CD4-positive, alpha-beta T cell treated with Interleukin-6 for 4 hours (primary cell): ENCODE measurements at places on chromosomes 1 and 21.
A peak's percentile ranks its signal among the peaks of the same experiment; 100 is the strongest.

GRCh38 chr21:17469727-17470126 lies 43.1 kb upstream of the CXADR start:
- no peak for DNase-seq

GRCh38 chr1:248858096-248858890 lies 592 bp downstream of the ZNF692 start:
- DNase-seq = peak; percentile 39

DNA sequence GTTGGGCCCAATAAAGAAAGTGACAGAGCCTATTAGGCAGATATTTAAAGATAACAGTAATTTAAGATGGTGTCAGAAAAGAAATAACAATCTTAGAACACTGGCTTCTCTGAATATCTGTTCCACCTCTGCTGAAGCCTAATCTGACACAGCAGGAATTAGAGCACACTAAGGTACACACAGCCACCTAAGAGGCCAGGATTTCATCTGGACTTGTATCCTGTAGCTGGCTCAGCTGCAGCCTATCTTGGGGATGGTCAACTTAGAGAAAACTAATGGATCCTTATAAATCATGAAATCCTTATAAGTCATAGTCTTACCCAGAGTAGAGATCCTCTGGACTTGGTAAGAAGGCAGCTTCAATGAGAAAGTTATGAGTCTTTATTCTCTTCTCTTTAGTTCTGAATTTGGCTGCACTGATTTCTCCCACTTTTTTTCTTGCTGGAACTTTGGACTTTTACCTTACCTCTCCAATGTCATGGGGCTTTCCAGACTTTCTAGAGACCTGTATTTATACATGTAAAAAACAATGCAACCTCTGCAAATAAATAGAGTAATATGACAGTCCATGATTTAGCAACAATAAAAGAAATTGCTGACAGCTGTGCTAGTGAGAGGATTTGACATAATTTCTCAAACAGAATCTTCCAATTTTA lies at the start of gene GBP7:
GBP7 (minus strand) TSS at position 403 of the 656 bp plus-strand sequence. CDS start 4,068 bp downstream, outside the sequence.
- DNase-seq = no peak

DNA sequence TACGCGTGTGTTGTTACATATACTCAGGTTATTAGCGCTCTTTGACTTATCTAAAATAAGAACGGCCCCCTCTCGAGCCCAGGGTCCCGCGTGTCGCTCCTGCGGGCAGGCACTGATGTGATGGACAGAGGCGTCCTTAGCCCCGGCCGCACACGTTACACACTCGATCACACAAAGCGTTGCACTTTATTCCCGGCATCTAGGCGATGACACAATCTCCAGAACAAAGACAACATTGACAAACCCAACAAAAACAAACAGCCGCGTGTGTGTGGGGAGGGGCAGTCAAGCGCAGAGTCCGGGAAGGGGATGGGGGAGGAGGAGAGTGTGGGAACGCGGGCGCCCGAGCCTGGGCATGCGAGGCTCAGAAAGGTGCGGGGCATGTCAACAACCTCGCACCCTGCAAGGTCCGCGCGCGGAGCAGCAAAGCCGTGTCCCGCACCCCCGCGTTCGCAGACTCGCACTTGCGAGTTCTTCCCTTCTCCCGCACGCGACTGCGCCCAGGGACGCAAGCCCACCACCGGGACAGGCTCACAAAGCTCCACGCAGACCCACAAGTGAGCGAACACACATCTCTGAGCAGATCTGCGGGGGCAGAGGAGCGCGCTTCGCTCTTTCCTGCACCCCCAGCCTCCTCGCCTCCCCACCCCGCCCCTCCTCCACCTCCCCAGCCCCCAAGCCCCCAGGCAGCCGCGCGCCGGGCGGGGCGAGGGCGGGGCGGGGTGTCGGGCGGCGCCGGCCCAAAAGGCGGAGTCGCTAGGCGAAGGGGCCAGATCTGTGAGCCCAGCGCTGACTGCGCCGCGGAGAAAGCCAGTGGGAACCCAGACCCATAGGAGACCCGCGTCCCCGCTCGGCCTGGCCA lies at the start of gene EFNA1:
EFNA1 (plus strand) TSS at position 772 of the 862 bp plus-strand sequence. CDS start 102 bp downstream, outside the sequence.
- peak; percentile 61 for DNase-seq

- no peak for DNase-seq
Observed at GRCh38 chr1:65431111-65431705, 10.7 kb downstream of the LEPR start.

DNA sequence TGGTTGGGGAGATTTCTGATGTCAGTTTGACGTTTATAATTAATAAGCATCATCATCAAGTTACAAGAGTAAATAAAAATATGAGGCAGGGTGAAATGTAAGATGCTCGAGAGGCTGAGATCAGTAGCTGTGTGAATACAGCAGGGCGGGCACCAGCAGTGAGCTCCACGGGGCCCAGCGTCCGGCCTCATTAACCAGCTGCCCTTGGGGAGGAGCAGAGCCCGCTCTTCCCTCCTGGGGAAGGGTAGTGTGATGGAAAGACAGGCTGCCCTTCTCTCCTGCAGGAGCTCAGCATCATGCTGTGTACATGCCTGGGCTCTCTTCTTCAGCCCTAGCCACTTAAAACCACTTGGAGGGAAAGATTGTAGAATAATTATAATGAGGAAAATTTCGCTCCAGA lies 23.4 kb downstream of the PDE9A start:
- DNase-seq = no peak

GRCh38 chr1:203080456-203080855 lies 5.4 kb downstream of the MYOG start:
- DNase-seq = no peak

DNA sequence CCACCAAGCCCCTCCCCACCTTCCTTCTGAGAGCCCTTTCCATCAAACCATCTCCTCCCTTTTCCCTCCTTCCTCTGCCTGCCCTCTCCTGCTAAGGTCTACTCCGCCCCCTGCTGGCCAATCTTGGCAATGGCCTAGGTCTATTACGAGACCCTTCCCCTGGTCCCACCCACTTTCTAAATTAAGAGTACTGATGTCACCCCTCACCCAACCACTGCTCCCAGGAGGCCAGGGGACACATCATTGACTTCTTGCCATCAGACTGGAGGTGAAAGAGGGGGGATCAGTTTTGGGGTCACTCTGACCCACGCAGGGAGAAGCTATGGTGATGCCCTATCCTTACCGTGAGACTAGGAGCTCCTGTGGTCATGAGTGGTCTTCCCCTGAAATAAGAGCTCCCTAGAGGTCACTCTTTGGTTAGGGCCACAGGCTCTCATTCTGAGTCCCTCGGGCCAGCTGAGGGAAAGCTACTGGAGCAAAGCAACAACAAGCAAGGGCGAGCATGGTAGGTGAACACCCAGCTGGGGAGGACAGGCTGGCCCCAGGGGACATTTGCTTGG lies 34.6 kb upstream of the S100A7 start:
- peak; percentile 79 for DNase-seq

- DNase-seq = no peak
Observed at GRCh38 chr1:215631040-215631439, 63.9 kb downstream of the KCTD3 start.

GRCh38 chr1:16677552-16678431 lies 11.0 kb upstream of the RNU1-3 start:
- peak; percentile 42 for DNase-seq

DNA sequence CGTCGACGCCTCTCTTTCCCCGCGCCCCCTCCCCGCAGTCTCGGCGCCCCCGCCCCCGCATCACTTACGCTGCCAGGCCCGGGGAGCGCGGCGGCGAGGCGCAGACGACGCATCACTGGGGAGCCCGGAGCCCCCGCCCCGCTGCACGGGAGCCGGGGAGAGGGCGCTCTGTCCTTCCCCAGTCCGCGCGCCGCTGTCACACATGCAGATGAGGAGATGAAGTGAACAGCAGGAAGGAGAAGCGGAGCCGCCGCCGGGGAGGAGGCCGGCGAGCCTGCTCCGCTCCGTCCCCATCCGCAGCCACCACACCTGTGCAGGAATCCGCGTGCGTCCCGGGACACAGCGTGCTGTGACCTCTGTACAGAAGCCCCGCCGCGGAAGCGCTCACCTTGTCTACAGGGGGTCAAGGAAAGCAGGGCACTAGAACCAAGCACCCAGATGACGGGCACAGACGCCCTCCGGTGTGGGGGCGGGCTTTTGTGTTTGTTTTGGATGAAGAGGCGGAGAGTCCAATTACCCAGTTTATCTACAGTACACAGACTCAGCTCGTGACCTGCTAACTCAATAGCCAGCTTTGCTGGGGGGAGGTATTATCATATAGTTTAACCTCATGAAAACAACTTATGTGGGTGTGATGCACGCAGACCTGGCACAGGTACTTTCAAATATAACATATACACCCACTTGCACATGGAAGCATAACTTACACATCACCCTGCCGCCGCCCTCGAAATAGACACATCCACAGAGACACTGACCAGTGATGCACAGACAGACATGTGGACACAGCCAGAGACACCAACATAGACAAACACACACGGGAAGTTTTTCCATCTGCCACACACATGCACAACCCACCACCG lies 12.4 kb downstream of the KLHDC8A start:
- peak; percentile 60 for DNase-seq

GRCh38 chr1:109927911-109928321 lies 17.3 kb downstream of the CSF1 start:
- DNase-seq = no peak

DNA sequence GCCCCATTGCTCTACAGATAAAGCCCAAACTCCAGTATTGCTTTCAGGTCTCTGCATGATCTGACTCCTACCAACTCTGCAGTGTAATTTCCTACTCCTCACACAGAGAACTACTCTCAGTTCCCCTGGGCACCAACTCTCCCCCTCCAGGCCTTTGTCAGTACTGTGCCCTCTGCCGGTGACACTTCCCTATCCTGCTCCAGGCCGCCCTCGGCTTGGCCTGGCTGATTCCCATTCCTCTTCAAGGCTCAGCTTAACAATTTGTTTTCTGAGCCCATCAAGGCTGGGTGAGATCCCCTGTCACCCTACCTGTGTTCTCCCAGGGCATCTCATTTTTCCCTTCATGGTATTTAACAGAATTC lies 2.6 kb downstream of the SLAMF8 start:
- no peak for DNase-seq

DNA sequence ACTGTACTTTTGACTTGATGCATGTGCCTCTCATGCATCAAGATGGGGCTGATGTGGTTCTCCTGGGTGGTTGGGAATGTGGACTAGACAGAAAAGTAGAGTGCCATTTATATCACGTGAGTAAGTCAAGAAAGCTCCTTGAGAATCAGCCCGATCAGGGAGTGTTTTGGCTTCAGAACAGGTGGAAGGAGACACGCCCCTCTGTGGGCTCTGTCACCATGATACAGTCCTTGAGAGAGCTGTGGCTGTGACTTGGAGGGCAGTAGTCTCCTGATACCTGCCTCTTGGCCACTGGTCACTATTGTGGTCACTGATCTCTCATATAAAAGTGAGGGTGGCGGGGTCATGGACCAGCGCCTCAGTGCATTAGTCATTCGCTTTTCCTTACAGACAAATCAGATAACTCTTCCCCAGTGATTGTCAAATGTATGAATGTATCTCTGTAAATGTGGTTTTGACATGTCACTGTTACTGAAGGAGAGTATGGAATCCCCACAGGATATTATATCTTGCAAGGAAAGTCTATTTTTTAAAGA lies 8.9 kb upstream of the C4BPB start:
- no peak for DNase-seq

DNA sequence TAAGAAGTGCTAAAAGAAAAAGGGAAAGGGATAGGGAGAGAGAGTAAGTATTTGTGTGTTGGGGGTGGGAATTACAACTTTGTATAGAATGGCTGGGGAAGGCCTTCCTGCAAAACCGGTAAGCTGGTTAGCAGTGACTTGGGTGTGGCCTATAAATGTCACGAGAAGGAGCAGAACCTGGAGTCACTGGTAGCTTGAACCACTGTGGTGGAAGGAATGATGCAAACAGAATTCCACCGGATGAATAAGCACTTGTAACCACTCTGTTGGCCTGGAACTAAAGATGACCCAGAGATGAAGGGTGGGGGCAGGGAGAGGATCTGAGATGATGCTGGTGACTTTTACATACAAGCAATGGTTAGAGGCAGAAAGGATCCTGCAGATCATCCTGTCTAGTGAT lies 8.9 kb downstream of the XKR8 start:
- DNase-seq = no peak

DNA sequence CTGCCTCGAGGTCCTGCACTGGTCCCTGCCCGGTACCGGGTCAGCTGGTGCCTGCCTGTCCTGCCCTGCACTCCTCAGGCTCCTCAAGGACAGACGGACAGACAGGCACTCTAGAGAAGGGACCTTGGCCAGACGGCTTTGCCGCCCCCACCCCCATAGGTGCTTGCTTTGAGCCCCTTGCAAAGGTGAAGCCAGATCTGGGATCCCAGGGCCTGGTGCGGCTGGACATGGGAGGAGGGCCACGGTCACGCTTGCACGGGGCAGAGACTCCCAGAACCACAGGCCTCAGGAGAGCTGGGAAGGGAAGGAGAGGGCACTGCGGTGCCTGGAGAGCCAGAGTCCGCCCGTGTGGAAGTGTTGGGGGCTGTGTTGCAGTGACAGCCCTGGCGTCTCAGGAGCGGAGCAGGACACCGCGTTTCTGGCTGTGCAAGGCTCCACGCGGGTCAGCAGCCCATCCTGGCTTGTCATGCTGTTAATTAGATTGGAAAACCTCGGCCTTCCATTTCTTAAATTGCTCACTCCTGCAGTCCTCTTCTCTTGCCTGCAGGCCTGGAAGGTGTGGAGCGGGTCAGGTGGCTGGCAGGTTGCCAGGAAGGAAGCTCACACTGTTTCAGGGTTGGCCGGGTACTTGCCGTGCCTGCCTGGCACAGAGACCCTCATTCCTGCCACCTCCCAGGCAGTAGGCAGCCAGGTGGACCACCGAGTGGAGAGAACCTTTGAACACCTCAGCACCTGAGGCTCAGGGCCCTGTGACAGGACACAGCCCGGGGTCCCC lies 16.3 kb downstream of the COL18A1 start:
- no peak for DNase-seq

GRCh38 chr1:230231774-230232145 lies 164.7 kb downstream of the GALNT2 start:
- no peak for DNase-seq

- DNase-seq = no peak
Observed at GRCh38 chr1:3011127-3011526, 10.1 kb upstream of the ACTRT2 start.

- DNase-seq = no peak
Observed at GRCh38 chr1:167554028-167554779, 642 bp upstream of the CREG1 start.

- no peak for DNase-seq
Observed at GRCh38 chr1:143736562-143736961, 235.2 kb downstream of the FAM72C start.

DNA sequence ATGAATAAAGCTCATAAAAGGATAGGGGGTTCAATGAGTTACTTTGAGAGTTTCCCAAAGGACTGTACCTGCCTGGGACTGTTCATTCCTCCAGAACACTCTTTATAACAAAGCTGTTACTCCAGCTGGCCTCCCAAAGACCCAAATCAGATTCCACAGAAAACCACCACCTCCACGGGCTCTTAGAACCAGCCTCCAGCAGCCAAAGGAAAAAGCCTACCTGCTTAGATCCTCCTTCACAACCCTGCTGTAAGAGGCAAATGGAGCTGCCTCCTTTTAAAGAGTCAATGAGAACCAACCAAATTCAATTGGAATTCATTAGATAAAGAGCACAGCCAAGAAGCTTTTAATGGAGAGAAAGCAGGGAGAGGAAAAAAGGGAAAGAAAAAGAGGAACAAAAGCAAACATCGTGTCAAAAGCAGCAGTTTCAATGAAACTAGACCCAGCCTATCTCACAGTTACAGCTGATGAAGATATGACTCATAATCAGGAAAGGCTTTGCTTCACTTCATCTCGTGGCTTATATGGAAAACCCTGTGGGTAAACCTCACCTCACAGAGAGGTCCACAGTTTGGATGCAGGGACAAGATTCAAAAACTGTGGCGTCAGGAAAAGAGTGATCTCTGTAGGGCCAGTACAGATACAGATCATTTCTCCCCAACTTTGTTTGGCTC lies 27.8 kb upstream of the FMO4 start:
- DNase-seq = no peak
